NCI-H82 (cell line): ENCODE measurements at places on chromosomes 12 and 14.

DNA sequence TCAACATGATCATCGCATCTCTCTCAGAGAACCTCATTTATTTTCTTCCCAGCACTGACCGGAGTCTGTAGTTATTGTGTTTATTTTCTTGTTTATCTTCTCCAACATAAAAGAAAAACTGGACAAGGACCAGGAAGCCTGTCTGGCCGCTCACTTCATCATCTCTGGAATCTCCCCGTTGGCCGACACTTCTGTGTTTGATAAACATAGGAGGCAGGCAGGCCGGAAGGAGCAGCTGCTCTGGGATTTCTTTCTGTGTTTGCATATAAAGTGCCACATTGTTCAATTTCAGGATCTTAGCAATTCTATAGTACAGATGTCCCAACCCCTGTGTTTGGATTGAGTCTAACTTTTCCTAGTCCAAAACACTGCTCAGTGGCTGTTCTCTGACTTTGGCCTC lies 53.3 kb downstream of the ACACB start:
- DNase-seq: no peak

DNA sequence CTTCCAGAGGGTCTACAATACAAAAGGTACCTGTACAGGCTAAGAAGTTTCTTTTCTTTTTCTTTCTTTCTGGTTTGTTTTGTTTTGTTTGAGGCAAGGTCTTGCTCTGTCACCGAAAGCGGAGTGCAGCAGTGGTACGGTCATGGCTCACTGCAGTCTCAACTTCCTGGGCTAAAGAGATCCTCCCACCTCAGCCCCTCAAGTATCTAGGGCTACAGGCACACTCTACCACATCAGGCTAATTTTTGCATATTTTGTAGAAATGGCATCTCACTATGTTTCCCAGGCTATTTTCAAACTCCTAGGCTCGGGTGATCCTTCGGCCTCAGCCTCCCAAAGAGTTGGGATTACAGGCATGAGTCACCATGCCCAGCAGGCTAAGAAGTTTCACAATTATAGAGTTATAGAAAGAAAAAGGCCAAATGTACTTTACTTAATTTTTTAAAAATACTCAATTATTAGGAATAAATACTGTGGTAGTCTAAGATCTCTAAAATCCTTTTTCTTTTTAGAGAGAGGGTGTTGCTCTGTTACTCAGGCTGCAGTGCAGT lies 3.0 kb upstream of the PIGH start:
- no peak for DNase-seq

DNA sequence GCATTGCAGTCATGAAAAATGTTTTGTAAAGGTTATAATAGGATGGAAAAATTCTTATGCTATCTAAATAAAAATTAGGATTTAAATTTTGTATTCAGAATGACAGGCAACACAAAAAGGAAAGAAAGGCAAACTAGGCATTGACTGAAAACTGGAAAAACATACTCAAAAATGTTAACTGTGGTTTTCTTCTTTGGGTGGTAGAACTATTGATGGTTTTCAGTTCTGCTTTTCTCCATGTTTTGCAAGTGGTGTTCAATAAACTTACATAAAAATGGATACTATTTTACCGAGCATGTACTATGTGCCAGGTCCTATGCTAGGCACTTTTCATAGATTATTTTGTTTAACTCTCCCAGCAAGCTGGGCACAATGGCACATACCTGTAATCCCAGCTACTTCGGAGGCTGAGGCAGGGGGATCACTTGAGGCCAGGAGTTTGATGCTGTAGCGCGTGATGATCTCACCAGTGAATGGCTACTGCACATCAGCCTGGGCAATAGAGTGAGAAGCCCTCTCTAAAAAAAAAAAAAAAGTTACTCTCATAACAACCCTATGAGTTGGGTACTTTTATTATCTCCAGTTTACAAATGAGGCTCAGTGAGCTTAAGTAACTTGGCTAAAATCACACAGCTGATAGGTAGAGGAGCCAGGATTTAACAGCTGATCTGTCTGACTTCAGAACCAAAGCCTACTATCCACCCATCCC lies 26.3 kb upstream of the TCP11L2 start:
- no peak for DNase-seq

- DNase-seq: no peak
Measured at GRCh38 chr12:63079791-63080502, 71.1 kb downstream of the AVPR1A start.

DNA sequence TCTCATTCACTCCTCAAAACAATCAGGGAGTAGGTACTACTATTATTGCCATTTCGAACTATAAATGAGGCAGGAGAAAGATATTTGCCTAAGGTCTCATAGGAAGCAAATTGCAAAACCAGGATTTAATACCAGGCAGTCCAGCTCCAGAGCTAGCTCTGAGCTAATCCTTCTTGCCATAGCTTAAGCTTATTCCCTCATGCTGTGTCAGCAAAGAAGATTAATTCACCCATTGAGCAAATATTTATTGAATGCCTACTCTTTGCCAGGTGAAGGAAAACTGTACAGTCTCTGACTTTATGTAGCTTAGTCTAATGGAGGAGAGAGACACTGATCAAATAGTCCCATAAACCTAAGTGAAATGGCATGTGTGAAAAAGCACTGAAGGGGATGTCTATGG lies 19.5 kb downstream of the KCNA5 start:
- DNase-seq: peak; percentile 74

- DNase-seq: no peak
Measured at GRCh38 chr14:28254768-28255167, 511.8 kb upstream of the FOXG1 start.
